ENCODE measurements at places on chromosomes 3 and 15. TPM values are rescaled to one million over a fixed set of nuclear protein-coding genes. Genes with fewer than 3 reads are reported as not detected.

DNA sequence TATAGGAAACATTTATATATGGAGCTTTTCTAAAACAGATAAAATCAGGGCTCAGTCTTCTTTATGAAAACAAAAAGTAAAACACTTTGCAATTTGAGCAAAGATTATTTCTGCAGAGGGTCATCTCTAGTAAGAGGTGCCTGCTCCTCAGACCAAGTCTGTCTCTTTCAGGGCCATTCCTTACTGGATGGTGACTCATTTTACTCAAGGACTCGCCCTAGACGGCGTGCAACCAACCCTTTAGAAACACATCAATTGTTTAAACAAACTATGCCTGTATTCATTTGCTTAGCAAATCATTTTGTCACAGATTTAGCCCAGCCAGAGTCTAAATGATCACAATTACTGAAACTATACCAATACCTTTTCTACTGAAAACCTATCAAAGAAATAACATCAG is 242.8 kb upstream of the ICE2 start:
- DNase-seq, result no peak

DNA sequence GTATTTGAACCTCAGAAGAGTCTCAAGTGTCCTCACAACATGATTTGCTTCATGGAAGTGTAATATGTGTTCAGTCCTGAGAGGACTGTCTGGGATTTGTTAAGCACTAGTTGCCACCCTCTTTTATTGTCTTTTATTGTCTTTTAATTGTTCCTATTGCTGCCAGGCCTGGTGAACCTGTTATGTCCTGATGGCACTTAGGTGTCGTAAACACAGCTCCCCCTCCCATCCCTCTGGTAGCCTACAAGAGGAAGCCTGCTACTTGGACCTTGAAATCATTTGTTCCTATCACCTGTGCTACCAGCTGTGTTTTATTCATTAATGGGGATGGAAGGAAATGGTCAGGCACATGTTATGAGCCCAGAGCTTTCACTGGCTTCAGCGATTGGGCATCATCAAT is 19.3 kb downstream of the CCNB2 start:
- no peak for DNase-seq

GRCh38 chr3:191198480-191198879 is 561 bp upstream of the OSTN start:
- DNase-seq, result no peak

DNA sequence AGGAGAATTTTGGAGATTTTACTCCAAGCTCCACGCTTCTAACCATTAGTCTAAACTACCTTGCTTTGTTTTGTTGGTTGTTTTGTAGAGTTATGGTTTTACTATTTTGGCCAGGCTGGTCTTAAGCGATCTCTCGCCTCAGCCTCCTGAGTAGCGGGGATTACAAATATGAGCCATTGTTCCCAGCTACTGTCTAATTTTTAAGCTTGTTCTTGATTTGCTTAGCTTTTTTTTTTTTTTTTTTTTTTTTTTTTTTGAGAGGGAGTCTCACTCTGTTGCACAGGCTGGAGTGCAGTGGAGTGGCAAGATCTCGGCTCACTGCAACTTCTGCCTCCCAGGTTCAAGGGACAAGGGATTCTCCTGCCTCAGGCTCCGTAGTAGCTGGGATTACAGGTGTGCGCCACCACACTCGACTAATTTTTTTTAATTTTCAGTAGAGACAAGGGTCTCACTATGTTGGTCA is 28.5 kb downstream of the EFCAB12 start:
- DNase-seq, result no peak

- DNase-seq, result no peak
These were observed 129.2 kb downstream of the NUP210 start for GRCh38 chr3:13290941-13291340.

GRCh38 chr3:157148196-157148889 is 11.6 kb downstream of the CCNL1 start:
- no peak for DNase-seq

- peak; percentile 88 for DNase-seq
These were observed at the start of gene ARPP21 for GRCh38 chr3:35639254-35640186. Gene ARPP21, plus strand, starts transcription at chr3:35639525. Its CDS starts 42,227 bp downstream, at chr3:35681752.

DNA sequence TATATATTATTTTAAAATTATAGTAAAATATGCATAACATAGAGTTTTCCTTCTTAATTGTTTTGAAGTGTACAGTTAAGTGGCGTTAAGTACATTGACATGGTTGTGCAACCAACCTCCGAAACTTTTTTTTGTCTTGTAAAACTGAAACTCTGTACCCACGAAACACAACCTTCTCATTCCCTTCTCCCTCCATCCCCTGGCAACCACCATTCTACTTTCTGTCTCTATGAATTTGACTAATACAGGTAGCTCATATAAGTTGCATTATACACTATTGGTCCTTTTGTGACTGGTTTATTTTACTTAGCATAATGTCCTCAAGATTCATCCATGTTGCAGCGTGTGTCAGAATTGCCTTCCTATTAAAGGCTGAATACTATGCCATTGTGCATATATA is 179.4 kb downstream of the SATB1 start:
- no peak for DNase-seq

The PLA2G4E gene
- not detected for total RNA-seq

The ACP3 gene
- total RNA-seq, result not detected

The NR1I2 gene
- not detected for total RNA-seq

The SLC9C1 gene
- not detected for total RNA-seq
